ENCODE measurements at places on chromosomes 7 and 10. TPM values are rescaled to one million over a fixed set of nuclear protein-coding genes. Genes with fewer than 3 reads are reported as not detected.

DNA sequence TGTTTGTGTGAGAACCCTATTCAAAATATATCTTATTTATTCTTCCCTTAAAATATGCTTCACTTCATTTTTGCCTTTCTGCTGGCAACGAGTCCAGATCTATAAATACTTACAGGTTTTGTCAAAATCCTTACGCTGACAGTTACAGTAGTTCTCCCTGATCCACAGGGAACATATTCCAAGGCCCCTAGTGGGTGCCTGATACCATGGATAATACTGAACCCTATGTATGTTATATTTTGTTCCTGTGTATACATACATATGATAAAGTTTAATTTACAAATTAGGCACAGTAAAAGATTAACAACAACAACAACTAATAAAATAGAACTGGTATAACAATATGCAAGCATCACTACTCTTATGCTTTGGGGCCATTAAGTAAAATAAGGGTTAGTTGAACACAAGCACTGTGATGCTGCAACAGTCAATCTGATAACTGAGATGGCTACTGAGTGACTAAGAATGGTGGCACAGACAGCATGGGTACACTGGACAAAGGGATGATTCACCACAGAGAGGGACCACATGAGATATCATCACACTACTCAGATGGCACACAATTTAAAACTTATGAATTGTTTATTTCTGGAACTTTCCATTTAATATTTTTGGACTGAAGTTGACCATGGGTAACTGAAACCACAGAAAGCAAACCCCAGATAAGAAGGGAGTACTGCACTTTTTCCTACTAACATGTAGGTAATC, 29.4 kb upstream of the PCGF5 start:
- DNase-seq, result no peak

- no peak for DNase-seq
These were observed 184.8 kb downstream of the GPAM start for GRCh38 chr10:111998728-111999127.

GRCh38 chr7:120280743-120281142, 7.8 kb downstream of the KCND2 start:
- DNase-seq, result no peak

DNA sequence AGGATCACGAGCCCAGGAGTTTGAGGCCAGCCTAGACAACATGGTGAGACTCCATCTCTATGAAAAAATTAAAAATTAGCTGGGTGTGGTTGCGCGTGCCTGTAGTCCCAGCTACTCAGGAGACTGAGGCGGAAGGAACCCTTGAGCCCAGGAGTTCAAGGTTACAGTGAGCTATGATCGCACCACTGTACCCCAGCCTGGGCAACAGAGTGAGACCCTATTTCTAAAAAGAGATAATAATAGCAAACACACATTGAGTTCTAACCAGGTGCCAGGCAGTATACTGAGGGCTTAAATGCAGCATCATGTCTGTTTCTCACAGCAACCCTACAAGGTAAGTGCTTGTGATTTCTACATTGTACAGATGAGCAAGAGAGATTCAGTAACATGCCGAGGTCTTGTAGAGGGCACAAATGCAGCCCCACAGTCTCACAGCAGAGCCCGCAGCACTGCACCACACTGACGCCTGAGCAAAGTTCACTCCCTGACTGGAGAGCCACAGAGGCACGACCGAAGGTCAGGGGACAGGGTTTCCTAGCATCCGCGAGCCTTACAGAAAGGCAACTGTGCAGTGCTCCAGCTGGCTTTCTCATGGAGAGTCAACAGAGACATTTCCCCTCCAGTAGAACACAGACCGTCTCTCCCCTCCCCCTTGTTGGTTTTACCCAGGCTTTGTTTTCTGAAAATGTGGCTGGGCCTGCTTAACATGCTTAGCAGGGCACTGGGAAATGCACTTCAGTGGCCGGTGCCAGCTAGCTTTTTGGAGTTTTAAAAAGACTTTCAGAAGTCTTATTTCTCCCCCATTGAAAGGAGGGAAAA, 36.5 kb downstream of the PDSS1 start:
- no peak for DNase-seq

GRCh38 chr7:128363261-128363721, 1.8 kb upstream of the PRRT4 start:
- DNase-seq, result no peak

DNA sequence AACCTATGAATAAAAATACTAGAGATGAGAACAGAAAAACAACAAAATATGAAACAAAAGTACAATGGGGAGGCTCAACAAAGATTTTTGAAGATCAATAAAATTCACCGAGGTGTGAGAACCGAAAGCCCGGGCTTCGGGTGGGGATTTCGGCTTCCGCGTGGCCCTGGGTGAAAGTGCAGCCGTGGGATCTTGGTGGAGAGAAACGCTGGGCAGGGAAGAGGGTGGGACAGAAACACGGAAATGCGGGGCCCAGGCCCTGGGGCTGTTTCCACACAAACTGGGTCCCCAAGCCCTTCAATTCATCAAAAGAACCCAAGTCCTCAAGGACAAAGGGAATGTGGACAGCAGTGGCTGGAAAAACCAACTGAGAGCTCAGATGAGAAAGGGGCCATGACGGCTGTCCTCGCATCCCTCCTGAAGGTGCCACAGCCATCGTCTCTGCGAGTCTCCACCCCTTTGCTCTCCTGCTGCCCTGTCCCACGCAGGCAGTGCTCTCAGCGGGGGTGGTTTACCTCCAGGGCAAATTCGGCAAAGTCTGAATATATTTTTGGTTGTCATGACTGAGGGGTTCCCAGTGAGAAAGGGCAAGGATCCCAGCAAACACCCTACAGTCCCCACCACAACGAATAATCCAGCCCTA, 19.7 kb downstream of the FOXL3 start:
- DNase-seq, result no peak

The OR6V1 gene
- not detected for total RNA-seq

The P4HA1 gene
- 34.8 TPM for total RNA-seq

All from ovary (tissue), 10 donors.